Astrocyte (in vitro differentiated cells and primary cell): ENCODE measurements at places on chromosomes 5 and 9. TPM values are rescaled to one million over a fixed set of nuclear protein-coding genes. Genes with fewer than 3 reads are reported as not detected.

The C9orf50 gene
- total RNA-seq = 0.41 TPM in 1 of 2 replicates, not detected in the other

The PLEKHG4B gene
- 6.1 and 8.1 TPM in 2 replicates for total RNA-seq

DNA sequence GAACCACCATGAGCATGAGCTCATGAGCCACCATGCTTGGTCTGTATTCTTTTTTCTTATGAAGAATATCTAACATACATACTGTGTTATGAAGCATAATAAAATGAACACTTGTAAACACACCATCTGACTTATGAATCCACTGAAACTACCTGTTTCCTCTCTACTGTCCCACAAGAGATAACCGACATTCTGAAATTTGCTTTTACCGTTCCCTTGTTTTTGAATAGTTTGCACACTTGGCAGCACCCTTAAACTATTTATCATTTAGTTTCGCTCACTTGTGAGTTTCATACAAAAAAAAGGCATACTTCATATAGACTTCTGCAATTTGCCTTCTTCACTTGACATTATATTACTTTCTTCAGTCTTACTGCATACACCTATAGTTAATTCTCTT, 8.9 kb downstream of the LARS1 start:
- H3K4me1 ChIP-seq = no peaks in the 10 kb centered on the region
- no peak overlapping the region for H3K27ac ChIP-seq
- no peak for DNase-seq

GRCh38 chr5:179323026-179323870, 22.0 kb downstream of the ADAMTS2 start:
- H3K27me3 ChIP-seq = no peaks in the 10 kb centered on the region
- H3K4me1 ChIP-seq = peaks cover 5% of the 10 kb centered on the region
- no peaks in the 10 kb centered on the region for H3K36me3 ChIP-seq
- DNase-seq = no peak
- H3K4me3 ChIP-seq = no peak overlapping the region

- no peak overlapping the region for H3K27ac ChIP-seq
- no peaks in the 10 kb centered on the region for H3K27me3 ChIP-seq
- H3K4me1 ChIP-seq = peaks cover 63% of the 10 kb centered on the region
- H3K4me3 ChIP-seq = no peak overlapping the region
- DNase-seq = no peak
- H3K36me3 ChIP-seq = peaks cover 28% of the 10 kb centered on the region
These were observed 10.1 kb downstream of the MACROH2A1 start for GRCh38 chr5:135388860-135389435.

- no peak overlapping the region for H3K27ac ChIP-seq
- H3K4me1 ChIP-seq = peaks cover 8% of the 10 kb centered on the region
- H3K36me3 ChIP-seq = no peaks in the 10 kb centered on the region
- peak overlapping the region; percentile 49 for H3K4me3 ChIP-seq
- DNase-seq = peak; percentile 35
These were observed 11.4 kb upstream of the ASS1 start for GRCh38 chr9:130433168-130433946.

- no peak overlapping the region for H3K4me3 ChIP-seq
- no peak overlapping the region for H3K27ac ChIP-seq
- no peaks in the 10 kb centered on the region for H3K36me3 ChIP-seq
- no peak for DNase-seq
- no peaks in the 10 kb centered on the region for H3K4me1 ChIP-seq
- H3K27me3 ChIP-seq = no peaks in the 10 kb centered on the region
These were observed 116.1 kb downstream of the TUSC1 start for GRCh38 chr9:25562101-25562500.

GRCh38 chr9:37215830-37216229, 95.5 kb downstream of the ZCCHC7 start:
- no peaks in the 10 kb centered on the region for H3K36me3 ChIP-seq
- no peaks in the 10 kb centered on the region for H3K27me3 ChIP-seq
- no peak overlapping the region for H3K27ac ChIP-seq
- peaks cover 1% of the 10 kb centered on the region for H3K4me1 ChIP-seq

DNA sequence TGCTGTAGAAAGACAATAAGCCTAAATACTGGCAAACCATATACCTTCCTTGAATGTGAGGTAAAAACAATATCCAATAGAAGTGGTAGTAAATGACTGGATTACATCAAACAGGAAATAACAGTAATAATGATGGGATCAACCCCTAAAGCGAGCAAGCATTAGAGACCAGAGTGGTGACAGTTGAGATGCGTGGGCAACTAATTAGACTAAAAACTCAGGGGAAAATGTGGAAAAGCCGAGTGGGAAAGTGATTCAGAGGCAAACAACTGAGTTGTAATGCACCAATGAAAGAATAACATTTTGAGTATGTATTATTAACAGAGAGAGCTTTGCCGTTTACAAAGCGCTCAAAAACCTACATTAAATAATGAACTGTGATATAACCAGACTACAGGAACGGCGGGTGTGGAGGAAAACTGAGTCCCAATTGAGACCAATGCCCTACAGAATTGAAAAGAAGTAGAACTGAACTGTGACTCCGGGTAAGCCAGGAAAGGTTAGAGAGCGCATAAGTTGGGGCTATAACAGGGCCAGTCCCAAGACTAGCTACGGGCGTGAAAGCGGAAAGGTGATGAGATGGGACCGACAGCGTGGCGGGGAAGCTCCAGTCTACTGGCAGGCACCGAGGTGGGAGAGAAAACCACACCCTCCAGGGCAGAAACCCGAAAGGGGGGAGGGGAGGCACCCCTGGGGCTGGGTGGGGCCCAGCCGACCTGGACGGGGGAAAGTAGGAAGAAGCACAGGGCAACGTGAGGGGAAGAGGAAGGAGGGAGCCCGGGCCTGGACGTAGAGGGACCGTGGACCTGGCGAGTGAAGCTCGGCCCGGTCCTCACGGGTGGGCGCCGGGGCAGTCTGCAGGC, 592 bp downstream of the UBAP2 start:
- H3K36me3 ChIP-seq = no peaks in the 10 kb centered on the region
- peak overlapping the region; percentile 99 for H3K27ac ChIP-seq
- peak overlapping the region; percentile 88 for H3K4me3 ChIP-seq
- no peaks in the 10 kb centered on the region for H3K27me3 ChIP-seq

GRCh38 chr5:163347671-163348070, 89.7 kb upstream of the CCNG1 start:
- no peaks in the 10 kb centered on the region for H3K4me1 ChIP-seq
- peaks cover 3% of the 10 kb centered on the region for H3K27me3 ChIP-seq
- peak; percentile 26 for DNase-seq
- H3K36me3 ChIP-seq = no peaks in the 10 kb centered on the region

GRCh38 chr5:66789434-66789833, 193.2 kb downstream of the MAST4 start:
- H3K36me3 ChIP-seq = no peaks in the 10 kb centered on the region
- H3K4me1 ChIP-seq = no peaks in the 10 kb centered on the region

DNA sequence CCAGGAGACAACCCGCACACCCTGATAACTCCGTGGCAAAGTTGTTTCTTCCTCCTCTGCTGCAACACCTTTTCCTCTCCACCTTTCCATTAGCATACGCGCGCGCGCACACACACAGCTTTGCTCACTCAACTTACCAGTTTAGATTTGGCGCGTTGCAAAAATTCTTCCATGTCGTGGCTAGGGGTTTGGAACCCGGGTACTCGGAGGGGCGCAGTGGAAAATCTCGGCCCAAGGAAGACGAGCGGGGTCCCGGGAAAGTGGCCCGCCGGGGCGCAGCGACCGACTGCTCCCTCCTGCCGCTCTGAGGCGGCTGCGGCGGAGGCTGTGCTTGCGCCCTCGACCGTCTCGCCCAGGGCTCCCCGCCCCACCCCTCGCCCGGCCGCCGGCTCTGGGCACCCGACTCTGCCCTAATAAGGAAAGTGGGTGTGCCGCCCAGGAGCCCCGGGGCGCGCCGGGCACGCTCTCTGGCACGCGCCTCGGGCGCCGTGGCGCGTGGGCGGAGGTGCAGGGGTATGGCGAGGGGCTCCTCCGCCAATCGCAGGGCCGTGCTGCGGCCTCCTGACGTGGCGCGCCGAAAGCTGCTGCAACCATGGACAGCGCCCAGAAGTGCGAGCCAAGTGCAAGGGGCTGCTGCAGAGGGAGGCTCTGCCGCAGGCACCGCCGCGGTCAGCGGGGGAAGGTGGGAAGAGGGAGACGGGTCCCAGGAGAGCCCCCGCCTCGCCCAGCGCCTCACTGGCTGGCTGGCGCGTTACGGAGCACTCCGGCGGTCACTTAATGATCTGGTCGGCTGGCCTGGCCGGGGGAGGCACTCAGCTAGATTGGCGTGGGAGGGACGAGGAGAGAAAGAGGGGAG, at the start of gene PRUNE2:
Gene PRUNE2 (minus strand): TSS at position 324 of the 856 bp plus-strand sequence. CDS start 151 bp downstream, at position 173.
- peaks cover 32% of the 10 kb centered on the region for H3K27me3 ChIP-seq
- H3K36me3 ChIP-seq = no peaks in the 10 kb centered on the region
- no peaks in the 10 kb centered on the region for H3K4me1 ChIP-seq
- peak within 1 kb of the TSS; percentile 60 for H3K4me3 ChIP-seq
- DNase-seq = peak; percentile 84
- no peak within 1 kb of the TSS for H3K27ac ChIP-seq
